ENCODE measurements at places on chromosomes 7 and 10.

- no peak for DNase-seq
Observed at GRCh38 chr7:144503215-144503614, 99.7 kb upstream of the NOBOX start.

GRCh38 chr7:26513948-26514347 is 222.3 kb downstream of the SNX10 start:
- peak; percentile 76 for DNase-seq

GRCh38 chr7:73721377-73721817 is 1.9 kb upstream of the STX1A start:
- no peak for DNase-seq

GRCh38 chr7:65798111-65799075 is 74.5 kb upstream of the VKORC1L1 start:
- DNase-seq = no peak

DNA sequence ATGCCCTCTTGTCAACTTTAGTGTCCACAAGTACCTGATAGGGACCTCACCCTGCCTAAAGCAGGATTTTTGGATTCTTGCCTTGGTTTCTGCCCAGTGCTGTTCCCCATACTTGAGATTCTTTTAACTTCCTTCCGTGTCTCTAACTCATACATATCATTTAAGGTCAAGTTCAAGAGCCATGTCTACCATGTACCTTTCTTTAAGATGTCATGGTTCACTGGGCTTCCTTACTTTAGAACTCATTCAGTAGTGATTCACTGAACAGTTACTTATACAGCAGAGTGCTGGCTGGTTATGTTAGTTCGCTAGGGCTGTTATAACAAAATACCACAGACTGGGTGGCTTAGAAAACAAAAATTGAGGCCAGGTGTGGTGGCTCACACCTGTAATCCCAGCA is 5.0 kb upstream of the CFAP58 start:
- no peak for DNase-seq

DNA sequence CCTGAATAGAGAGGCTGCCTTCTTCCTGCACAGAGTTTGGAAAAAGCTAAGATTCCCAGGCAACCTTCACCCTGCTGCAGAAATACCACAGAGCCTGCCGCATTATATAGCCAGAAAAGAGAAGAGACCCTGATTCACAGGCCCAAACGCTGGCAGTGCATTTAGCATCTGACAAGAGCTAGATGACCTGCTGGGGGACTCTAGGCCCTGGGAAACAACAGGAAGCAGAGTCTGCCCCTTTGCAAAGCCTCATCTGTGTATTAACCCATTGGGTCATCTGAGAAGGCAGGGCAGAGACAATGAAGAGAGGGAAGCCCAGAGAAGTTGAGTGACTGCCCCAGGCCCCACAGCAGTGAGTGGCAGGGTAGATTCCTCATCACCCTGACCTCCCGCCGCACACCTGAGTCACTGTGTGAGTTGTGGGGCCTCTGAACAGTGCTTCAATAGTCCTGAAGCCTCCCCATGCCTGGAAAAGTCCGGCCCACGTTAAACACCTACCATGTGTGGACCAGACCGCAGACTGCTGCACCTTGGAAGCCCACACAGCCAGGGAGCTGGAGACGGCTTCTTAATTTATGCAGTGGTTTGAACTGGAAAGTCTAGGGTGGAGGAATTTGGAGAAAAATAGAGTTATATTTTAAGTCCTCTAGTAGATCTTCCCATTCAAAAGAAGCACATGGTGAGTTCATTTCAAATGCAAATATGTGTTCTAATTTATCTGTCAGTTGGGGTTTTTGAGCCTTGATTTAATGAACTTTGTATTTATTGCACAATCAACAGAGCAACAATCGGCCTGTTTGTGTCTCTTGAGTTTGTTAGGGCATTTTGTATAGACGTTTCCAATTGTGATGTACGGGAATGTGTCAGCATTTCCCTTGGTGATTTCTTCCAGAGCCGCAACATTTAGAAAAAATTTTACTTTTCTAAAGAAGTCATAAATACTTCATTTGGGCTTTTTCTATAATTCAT is 80.4 kb upstream of the GPR26 start:
- no peak for DNase-seq

DNA sequence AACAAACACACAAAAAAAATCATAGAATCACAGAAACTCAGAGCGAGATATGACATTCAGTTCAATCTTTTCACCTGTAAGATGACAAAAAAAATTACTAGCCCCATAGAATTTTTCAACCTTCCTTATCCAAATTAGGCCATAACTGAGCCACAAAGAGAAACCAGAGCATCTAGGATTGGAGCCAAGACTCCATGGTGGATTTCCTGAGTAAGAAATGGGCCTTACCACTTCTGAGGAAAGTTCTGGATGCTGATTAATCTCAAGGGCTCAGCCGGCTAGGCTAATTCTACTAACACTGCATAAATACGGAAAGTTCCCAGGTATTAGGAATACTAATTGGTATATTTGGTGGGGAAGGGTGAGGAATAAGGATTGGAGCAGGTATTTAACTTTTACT is 16.8 kb downstream of the LIPM start:
- no peak for DNase-seq

DNA sequence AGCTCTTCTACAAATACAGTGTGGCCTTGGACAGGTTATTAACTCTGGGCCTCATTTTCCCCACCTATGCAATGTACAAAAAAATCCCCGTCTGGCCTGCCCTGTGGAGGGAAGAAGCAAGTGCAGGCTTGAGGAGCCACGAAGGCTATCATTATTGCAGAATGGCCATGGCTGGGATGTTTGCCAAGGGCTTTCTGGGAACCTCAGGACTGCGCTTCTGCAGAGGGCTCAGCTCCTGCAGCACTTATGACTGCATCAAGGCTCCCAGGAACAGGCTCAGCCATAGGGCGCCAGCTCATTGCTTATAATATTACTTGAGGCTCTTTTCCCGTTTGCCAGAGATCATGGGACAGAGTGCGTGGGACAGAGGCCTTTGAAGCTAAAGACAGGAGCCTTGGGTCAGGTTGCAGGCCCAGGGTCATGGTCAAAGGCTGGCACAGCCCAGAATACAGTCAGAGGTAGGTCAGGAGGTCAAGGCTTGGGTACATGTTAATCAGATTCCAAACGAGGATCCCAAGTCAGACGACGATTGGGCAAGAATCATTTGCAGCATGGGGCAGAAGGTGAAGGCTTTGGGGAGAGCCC is 20.6 kb upstream of the C10orf105 start:
- peak; percentile 53 for DNase-seq

GRCh38 chr10:12841826-12842225 is 159.7 kb downstream of the CCDC3 start:
- no peak for DNase-seq

- no peak for DNase-seq
Observed at GRCh38 chr7:149060156-149060555, 30.4 kb downstream of the ZNF786 start.

GRCh38 chr7:17586711-17587110 is 288.3 kb downstream of the AHR start:
- DNase-seq = no peak

DNA sequence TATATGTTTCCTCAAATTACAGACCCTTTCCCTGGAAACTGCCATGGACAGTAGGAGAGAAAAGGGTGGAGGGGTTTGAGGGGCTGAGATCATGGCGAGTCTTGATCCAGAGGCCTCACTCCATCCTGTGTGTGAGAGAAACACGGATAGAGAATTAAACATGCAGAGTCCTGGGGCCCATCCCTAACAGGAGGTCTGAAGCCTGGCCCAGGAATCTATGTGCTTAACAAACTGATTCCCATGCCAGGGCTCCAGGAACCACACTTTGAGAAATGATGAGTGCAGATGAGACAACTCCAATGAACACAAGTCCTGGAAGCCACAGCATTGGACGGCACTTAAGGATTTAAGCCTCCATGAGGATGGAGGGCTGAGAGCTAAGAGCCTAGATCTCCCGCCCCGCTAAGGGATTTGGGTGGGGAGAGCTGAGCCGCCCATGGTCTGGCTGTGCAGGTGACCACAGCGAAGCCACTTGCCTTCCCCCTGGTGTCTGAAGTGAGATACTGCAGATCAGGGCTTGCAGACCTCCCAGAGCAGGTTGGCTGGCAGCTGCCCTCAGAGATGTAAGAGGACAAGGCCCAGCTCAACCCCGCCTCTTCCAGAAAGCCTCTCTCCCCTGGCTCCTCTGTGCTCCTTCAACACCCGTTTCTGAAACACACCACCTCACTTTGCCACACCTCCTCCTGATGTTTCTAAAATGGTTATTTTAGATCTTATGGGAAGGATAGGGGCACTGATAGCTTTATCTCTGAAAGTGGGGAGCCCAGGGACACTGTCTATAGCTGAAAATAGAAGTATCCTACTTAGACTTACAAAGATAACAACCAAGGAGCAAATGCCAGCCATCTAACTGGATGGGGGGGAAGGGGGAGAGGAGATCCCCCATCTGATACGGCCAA is 24.8 kb upstream of the EIF5AL1 start:
- DNase-seq = peak; percentile 75

GRCh38 chr7:110296321-110296720 is 794.6 kb upstream of the LRRN3 start:
- DNase-seq = no peak

GRCh38 chr7:117458977-117459583 is 20.7 kb upstream of the CFTR start:
- DNase-seq = peak; percentile 57

- peak; percentile 74 for DNase-seq
Observed at GRCh38 chr10:114879541-114880158, 58.1 kb downstream of the FHIP2A start.

- DNase-seq = no peak
Observed at GRCh38 chr7:19617901-19618300, 90.9 kb downstream of the POLR1F start.

Data from OCI-M1 (cell line).